ENCODE measurements at places on chromosomes 13 and 19.
A peak's percentile ranks its signal among the peaks of the same experiment; 100 is the strongest.

GRCh38 chr13:40116008-40116407 lies 460.5 kb downstream of the COG6 start:
- DNase-seq: peak; percentile 60

- no peak for DNase-seq
These were observed 3.6 kb downstream of the ZNF121 start for GRCh38 chr19:9580728-9581127.

GRCh38 chr13:65330691-65331090 lies 1899.4 kb downstream of the PCDH9 start:
- DNase-seq: no peak

DNA sequence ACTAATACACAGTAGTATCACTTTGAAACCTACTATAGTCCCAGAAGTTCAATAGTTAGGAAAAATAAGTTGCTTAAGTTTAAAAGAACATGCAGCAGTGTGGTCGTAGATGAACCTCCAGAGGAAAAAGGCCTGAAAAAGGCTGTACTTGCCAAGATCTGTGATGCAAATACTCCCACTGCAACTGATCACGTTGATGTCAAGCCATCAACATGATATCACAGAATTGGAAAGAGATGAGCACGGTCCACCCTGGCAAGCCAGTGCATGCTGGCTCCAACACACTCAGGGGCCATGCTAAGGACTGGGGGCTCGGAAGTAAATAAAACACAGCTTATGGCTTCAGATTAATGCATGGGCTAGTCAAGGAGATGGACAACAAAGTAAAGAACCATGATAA lies 71.8 kb upstream of the LRCH1 start:
- DNase-seq: no peak

- no peak for DNase-seq
These were observed 45.0 kb upstream of the RNF113B start for GRCh38 chr13:98222081-98222554.

GRCh38 chr13:75685239-75685697 lies 49.1 kb downstream of the LMO7 start:
- peak; percentile 91 for DNase-seq

GRCh38 chr19:31146015-31146414 lies 203.2 kb downstream of the TSHZ3 start:
- no peak for DNase-seq

DNA sequence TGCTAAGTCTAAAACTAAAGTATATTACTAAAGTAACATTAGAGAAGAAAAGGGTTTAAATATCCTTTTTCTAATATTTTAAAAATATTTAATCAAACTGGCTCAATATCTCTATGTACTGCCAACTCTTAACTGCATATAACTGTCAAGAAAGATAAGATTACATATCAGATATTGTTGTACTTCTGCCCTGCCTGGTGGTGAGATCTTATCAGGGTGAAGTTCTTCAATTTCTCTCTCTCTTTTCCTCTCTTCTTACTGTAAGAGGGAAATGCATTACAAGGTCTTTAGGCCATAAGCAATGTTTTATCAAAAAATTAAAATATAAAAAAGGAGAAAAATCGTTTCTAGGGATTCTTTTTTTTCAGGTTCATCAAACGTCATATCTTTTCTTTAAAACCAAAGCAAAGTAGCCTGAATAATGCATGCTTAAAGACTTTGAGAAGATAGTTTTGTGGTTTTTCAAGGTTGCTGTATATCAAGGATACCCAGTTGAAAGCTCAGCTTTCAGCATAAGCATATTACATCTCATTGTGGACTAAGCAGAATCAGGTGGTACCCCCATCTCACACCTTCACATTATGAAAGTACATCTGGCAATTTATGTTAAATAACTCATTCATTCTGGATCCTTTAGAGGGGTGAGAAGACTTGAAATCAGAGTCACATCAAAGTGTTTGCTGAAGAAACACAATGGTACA lies 1625.7 kb upstream of the SLC10A2 start:
- no peak for DNase-seq

DNA sequence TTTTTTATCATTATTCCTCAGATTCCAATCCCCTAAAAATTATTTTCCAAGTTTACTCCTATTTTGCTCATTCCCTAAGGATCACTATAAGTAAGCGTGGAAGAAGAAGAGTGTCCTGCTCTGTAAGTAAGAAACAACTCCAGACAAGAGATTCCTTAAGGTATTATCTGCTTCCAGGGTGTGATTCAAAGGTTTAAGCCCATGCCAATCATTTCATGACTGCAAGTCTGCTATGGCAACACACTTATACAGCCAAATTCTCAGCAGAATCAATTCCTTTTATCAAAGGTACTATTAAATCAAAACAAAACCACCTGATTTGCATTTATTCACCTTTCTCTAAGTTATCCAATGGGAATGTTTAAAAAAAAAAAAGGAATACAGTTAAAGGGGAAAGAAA lies 43.7 kb downstream of the FOXO1 start:
- no peak for DNase-seq

DNA sequence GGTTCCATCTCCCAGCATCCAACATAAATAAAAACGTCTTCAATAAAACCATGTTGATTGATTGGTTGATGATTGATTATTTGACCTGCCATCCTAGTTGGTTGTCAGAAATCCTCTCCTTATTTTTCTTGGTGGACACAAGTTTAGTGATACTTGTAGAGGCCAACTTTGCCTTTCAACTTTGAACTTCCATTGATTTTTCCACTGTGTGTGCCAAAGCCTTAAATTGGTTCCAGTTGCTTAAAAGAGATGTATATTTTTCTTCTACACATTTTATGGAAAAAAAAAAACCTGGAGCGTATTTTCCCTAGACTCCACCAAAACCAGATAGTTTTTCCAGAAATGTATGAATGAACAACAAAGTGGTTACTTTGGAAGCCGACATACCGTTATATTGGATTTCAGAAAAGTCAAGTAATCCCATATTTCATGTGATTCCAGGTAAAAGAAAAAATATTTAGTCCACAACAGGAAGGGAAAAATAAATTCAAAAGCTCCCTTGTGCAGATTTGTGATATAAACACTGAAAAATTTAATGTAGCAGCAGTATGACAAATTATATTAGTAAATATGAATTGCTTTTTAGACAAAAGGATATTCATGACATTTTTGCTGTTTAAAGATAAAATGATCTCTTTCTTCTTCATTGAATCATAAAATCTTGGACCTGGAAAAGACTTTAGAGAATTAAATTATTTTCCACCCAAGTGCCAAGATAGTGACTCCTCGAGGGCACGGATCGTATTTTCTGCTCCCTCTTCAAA lies 85.2 kb downstream of the MBNL2 start:
- peak; percentile 80 for DNase-seq

GRCh38 chr13:27450921-27451471 lies 632 bp upstream of the MTIF3 start:
- peak; percentile 35 for DNase-seq

DNA sequence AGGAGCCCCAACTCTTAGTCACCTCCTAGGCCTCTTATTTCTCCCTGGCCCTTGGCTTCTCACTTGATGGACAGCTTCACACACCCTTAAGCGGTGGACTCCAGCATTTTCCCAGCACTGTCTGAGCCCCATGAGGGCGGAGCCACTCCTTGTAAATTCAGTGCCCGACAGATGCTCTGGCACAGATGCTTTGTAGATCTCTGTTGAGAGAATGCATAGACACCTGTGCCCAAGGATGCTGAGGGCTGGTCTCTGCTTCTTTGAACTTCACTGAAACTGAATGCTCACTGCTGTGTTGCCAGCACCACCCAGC lies 3.3 kb downstream of the SYCN start:
- no peak for DNase-seq

- DNase-seq: peak; percentile 79
These were observed 73.4 kb downstream of the COL4A2 start for GRCh38 chr13:110380359-110381028.

DNA sequence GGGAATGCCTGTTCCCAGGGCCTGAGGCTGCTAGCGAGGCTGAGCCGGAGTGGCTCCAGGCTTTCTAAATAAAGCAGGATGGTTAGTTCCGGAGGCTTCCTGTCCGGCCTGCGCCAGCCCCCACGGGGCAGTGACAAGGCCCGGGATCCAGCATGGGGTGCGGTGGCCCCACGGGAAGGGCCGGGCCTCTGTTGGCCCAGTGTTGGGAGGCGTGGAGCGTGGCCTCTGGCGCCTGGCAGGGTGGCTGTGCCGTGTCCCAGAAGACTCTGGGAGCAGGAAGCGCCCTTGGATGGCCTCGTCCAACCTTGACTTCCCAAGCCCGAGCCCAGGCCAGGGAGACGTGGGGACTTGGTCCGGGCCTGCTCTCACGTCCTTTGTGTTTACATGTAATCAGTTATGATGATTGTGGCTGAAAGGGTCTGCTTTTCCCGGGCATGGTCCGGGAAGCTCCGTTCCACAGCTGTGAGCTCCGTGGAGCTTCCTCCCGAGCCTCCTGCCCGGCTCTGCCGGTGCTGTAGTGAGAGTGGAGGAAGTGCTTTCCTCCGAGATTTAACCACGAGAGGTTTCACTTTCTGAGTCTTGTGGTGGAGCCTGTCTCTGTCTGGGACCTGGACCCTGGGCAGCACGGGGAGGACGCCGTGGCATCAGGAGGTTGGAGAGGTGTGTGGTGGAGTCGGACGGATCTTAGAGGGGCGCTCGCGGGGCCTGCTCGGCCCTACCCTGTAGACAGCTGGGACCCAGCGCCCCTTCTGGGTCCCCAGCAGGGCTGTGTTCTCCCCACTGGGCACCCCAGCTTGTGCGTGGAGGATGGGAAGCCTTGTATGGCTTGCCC lies 4.6 kb downstream of the GNA11 start:
- peak; percentile 21 for DNase-seq

DNA sequence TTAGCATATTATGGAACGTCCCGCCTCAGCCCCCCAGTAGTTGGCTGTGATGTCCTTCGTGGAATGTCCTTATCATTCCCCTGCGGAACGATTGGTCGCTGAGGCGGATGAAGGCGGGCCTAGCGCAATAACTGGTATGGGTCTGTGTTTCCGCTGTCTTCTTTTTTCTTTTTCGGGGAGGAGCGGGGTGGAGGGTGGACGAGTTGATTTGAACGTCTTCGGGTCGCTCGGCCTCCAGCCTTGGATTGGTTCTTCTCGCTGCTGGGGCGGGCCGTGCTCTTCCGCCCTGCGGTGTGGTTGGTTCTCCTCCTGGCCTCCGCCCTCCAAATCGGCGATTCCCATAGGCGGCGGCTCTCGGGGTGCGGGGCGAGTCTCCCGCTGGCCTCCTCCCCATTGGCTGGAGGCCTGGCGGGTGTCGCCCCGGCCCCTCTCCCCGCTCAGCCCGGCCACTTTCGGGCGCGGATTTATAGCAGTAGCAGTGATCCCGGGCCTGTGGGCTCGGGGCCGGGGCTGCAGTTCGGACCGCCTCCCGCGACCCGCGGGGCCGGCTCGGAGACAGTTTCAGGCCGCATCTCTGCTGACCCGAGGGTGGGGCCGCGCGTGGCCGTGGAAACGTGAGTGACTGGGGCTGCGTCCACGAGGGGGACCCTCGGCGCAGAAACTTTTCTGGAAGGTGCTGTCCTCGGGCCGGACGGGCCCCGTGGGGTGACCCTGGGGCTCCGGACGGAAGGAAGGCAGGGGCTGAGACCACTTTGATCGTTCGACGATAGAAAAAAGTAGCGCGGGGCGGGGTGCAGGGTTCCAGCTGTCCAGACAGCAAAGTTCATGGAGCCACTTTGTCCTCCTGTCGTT lies 2.1 kb downstream of the ING1 start:
- peak; percentile 99 for DNase-seq

DNA sequence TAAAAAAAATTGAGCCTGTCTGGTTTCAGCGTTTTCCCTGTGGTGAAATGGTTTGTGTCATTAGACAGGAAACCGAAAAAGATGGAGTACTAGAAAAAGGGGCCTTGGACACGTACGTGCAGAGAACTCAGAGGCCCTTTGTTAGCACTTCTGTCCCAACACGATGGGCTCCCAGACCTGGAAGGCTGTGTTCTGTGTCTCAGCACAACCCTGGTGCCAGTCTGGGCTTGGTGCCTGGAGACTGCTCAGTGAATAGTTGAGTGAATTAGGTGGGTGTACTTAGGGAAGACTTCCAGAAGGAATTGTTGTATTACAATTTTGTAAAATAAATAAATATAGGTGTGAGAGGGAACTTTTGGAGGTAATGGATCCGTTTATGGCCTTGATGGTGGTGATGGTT lies 8.7 kb downstream of the ZNF71 start:
- peak; percentile 30 for DNase-seq

DNA sequence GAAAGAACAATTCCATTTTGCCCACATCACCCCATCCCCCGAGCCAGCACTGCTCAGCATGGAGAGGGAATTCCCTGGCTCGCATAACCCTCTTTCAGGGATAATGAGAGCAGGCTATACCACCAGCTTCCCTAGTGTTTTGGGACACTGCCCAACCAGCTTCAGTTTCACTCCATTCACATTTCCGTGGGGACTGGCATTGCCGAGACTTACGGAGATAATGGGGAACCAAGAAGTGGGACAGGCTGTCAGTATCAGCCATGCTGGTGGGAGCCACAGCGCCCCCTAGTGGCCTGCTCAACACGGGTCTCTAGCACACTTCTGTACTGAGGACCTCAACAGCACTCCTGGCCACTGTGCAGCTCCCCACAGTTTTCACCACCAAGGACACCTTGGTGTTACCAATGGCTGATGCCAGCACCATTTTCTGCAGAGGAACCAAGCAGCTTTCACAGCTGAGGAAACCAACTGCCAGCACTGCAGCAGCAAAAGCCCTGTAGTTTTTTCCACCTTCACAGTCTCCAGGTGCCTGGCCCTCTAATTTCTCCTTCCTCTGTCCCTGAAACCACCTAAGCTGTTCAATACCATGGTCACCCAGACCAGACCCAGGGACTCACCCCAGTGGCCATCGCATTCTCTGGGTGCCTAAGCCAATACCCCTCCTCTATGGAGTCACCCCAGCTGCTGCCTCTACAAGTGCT lies 23.7 kb downstream of the SLC6A16 start:
- DNase-seq: peak; percentile 71

DNA sequence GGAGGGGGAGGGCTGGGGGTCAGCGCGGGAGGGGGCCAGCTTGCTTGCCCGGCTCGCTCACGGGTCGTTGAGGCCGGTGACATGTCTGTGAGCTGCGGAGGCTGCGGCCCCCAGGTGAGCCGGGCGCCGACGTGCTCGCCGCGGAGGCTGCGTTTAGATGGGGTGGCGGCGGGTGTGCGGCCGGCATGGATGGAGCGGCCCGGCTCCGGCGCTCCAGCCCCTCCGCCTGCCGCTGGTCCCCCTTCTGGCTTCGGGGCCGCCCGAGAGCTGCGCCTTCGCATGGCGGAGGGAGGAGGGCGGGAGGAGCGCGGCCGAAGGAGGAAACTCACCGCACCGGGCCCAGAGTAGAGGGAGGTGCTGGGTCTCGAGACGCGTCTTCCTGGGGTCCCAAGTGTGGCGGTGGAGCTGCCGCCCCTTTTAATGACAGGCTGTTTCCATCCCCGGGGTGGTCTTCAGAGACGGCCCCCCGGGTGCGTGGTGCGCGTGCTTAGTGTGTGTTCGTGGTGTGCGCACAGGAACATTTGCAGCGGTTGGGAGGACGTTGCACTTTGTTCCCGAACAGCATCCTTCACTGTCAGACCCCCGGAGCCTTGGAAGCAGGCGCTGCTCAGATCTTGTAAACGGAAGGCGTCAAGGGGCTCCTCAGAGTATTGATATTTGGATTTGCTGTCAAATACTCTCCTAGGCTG lies at the start of gene AKAP11:
AKAP11 (plus strand) TSS at position 38 of the 689 bp plus-strand sequence. CDS start 14,197 bp downstream, outside the sequence.
- peak; percentile 59 for DNase-seq

DNA sequence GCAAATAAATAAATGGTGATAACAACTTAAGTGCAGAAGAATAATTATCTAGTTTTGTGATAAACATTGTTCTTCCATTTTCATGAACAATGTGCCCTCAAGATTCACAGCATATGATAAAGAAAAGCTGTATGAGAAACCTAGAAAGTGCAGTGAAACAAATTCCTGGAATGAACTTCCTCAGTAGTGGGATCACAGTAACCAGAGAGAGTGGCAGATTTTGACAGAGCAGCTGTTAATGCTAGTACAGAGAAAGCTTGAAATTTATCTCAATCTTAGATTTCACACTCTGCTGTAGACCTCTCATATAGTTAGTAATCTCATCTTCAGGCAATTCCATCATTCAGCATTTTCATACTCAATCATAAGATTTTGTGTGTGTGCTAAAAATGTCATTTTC lies 664.9 kb downstream of the PCDH9 start:
- no peak for DNase-seq
